ENCODE measurements at places on chromosomes 4 and X.

DNA sequence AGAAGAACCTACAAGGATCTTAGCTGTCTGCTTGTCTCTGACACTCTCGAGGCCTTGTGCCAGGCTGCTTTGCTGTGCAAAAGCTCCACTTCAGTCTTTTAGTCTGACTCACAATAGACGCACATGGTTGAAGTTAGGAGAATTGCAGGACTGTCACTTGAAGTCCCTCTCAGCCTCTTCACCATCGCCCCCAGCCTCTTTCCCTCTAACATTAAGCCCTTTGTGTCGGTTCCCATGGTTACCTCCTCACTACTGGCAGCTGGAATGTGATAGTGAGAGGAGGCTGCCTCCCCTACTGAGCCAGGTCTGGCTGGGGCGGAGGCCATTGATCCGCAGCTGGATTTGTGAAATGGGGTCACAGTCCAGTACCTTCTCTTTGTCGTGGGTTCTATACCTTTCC lies 201.8 kb downstream of the SOWAHB start:
- DNase-seq, result no peak

DNA sequence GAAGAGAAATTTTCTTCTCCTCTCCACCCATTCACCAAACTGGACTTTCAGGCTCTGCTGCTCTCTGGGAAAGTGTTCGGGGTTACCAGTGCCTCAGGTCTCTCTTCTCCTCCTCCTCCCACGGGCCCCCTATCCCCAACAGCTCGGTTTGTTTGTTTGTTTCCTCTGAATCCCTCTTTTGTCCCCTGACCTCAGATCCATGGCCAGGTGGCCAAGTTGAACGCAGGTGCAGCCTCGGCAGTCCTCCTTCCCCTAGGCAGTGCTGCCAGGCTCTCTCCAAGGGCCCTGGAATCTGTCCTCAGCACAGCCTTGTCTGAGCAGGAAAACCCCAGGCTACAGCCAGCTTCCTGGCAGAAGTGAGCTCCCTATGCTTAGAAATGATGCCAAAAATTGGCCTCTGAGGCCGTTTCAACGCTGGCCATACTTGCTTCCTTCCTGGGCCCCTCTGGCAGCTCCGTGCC lies 60.0 kb downstream of the FHDC1 start:
- no peak for DNase-seq

GRCh38 chr4:118997601-118998000 lies 108.9 kb downstream of the SYNPO2 start:
- no peak for DNase-seq

- no peak for DNase-seq
These were observed 23.5 kb upstream of the SOWAHD start for GRCh38 chrX:119734897-119735339.

DNA sequence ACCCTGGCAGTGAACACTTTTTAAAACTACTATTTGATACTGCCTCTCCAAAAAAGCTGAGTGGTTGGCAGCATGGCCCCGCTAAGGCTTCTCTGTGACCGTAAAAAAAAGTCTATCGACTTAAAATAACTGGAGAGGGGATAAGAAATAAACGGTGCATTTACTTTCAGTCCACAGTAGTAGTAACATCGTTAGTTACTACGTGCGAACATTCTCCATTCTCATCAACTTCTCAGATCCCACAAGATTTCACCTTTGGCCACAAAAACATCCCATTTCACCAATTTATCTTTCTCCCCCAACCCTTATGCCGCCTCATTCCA lies 524 bp upstream of the EXOSC9 start:
- no peak for DNase-seq

GRCh38 chr4:184387351-184387750 lies 87.0 kb downstream of the IRF2 start:
- DNase-seq, result peak; percentile 36

DNA sequence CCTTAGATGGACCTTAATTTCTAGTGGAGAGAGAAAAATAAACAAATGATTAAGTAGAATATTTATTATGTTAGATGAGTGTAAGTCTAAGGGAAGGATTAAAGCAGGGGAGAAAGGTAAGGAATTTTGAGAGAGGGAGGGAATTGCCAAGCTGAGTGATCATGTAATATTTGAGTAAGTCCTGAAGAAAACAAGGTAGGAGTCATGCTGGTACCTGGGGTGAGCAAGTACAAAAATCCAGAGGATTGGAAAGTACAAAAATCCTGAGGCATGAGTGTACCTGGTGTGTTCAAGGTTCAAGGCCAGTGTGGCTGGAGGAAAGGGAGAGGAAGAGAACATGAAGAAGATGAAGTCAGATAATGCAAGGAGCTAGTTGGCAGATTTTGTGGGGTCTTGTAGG lies 87.2 kb upstream of the MYOZ2 start:
- DNase-seq, result no peak

DNA sequence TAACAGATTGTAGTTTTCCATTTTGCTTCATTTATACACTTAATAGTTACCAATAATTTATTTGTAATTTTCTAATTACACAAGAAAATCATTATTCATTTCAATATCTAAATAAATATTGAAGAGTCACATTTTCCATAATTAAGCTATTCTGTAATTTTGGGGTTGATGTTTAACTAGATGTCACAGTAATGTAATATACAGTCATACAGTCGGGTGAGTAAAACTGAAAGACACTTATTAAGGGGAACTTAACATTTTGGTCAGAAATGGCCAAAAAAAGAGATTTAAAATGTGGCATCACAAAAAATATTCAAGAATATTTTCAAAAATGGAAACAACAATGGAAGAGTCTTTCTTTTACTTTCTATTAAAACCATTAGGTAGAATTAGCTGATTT lies 1080.3 kb downstream of the ARAP2 start:
- DNase-seq, result no peak
